ENCODE measurements at places on chromosomes 4 and X.

- no peak for DNase-seq
Observed at GRCh38 chr4:15385928-15386327, 41.9 kb upstream of the C1QTNF7 start.

DNA sequence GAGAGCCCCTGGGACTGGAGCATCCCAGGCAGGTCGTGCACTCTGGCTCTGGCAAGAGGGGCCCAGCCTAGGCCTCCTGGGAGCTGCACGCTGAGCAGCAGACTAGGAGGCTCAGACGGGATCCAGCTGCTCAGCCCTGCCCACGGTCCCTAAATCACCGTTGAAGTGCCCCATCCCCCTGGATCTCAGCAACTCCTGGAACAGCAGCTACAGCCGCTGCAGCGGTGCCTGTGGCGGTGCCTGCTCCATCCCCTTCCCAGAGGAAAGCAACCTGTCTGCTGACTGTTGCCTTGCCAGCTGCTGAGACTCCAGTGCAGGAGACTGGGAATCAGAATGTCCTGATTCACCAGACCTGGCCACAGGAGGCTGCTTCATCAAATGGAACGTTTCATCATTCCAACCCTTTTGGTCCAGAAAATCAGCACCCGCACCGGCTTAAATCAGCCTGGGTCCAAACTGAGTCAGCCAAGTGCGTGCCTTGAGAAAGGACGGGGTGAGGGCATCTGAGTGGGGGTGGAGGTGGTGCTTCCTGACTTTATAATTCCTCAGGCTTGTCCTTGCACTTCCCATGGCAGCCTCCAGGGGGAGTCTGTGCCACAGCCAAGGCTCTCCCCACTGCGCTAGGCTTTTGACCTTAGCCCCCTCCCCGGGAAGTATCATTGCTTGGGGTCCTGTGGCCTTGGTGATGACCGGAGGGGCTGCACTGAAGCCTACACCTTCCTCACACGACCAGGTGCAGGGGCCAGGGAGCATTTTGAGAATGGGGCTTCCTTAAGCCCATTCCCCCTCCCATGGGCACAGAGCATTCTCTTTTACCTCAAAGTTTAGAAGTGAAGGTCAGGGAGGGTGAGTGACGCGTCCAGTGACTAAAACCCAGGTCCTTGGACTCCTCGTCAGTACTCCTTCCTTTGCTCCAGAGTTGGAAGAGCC lies 6.5 kb downstream of the ZNF185 start:
- peak; percentile 83 for DNase-seq

- DNase-seq = no peak
Observed at GRCh38 chrX:114580336-114580735, 3.5 kb upstream of the HTR2C start.

- no peak for DNase-seq
Observed at GRCh38 chrX:37906357-37906756, 59.0 kb upstream of the DYNLT3 start.

DNA sequence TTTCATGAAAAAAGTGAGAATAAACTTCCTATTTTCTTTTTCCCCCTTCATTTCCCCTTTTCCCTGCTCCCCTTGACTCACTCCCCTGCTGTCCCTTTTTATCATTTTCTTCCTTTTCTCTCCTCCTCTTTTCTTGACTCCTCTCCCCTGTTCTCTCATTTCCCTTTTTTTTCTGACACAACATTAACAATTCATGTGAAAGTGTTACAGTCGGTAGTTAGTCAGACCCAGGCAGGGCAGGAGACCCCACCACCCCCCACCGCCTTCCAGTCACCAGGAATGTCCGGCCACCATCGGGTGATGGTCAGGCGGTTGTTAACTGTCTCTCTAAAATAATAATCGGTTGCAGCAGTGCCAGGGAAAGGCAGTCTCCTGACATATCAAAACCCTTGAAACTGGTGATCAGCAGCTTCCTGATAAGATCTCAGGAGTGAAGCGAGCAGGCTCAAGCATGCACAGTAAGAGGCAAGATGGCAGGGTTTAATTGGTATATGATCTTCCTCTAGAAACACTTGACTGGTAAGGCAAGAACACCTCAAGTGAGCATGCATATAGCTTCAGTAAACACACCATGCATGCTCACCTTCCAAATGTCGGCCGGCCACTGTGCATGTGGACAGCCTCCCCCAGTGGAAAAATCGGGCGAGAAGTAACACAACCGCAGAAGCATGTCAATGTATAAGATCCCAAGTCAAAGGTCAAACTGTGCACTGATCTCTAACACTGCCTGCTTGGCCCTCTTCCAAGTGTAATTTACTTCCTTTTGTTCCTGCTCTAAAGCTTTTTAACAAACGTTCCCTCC lies 191.4 kb downstream of the NDST4 start:
- DNase-seq = no peak

- DNase-seq = no peak
Observed at GRCh38 chr4:95066050-95066449, 308.3 kb downstream of the BMPR1B start.

DNA sequence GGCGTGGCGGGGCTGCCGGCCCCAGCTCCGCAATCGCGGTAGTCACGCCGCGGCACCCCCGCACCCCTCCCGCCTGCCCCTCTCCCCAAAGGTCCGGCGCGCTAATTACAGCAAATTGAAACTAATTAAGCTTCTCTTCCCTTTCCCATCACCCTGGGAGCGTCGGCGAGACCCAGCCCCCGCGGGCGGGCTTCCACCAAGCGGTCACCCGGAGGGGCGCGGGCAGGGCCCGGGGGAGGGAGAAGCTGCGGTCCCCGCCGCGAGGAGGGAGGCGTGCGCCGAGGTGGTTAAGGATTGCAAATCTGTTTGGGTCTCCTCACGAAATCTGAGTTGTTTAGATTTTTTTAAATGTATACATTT lies 13.1 kb downstream of the ARX start:
- no peak for DNase-seq

- no peak for DNase-seq
Observed at GRCh38 chrX:22795671-22796070, 204.1 kb upstream of the DDX53 start.

- DNase-seq = peak; percentile 37
Observed at GRCh38 chr4:137125011-137125410, 407.3 kb downstream of the PCDH18 start.

DNA sequence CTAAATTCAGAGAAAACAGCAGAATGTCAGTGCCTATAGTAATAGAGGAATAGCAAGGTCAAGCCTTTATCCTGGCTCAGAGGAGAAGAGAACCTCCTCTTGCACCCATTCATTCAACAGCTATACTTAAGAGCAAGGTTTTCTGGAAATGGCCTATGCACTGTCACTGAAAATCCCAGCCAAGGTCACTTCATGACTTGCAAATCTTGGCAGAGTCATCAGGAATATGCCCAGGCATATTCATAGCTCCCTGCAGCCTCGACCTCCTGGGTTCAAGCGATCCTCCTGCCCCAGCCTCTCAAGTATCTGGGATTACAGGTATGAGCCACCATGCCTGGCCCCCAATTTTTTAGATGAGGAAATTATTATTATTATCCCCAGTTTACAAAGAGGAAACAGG lies 35.8 kb upstream of the NOCT start:
- DNase-seq = no peak

GRCh38 chrX:40298572-40299479 lies 201.1 kb upstream of the BCOR start:
- DNase-seq = no peak

DNA sequence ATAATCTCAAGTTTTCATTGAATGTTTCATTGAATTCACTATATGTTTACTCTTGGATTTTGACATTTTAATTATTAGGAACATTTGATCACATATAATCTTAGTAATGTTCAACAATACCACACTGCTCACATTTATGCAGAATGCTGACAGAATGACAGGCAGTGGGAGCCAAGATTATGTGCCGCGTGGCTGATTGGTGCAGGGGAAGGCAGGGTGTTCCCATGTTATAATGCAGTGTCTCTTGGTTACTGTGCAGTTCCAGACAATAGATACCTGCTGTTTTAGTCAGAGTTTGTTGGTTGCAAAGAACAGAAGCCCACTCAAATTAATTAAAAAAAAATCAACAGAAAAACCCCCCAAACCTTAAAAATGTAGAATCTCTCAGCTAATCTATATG lies 33.0 kb downstream of the FHIP1A start:
- DNase-seq = no peak

- DNase-seq = no peak
Observed at GRCh38 chrX:66634272-66634671, 4.6 kb downstream of the EDA2R start.

DNA sequence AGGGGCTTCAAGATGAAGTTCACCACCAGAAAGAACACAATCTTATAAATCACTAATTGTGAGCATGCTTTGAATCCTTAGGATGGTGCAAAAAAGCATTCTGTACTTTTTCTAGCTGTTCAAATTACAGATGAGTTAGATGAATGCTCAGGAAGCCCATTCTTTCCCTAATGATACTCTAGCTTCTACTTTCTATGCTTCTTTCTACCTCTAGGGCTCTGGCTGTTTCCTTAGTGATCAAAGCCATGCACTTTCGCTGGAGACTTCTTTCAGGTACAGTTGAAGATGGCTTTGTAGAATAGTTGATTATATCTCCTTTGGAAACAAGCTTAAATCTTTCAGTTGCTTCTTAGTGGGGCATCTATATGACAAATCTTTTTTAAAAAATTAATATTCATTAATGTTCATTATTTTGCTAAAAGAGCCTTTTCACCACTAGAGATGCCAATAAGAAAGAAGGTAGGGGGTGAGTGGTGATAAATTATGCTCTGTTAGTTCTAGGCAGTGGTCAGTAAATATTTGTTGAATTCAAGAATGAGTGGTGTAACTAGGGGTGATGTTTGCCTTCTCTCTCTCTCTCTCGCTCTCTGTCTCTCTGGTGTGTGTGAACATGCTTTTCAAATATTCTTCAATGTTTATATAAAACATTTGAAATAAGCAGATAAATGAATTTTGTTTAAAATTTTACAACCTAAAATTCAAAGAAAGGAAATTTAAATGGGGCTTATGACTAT lies 169.4 kb downstream of the GLUD2 start:
- no peak for DNase-seq

DNA sequence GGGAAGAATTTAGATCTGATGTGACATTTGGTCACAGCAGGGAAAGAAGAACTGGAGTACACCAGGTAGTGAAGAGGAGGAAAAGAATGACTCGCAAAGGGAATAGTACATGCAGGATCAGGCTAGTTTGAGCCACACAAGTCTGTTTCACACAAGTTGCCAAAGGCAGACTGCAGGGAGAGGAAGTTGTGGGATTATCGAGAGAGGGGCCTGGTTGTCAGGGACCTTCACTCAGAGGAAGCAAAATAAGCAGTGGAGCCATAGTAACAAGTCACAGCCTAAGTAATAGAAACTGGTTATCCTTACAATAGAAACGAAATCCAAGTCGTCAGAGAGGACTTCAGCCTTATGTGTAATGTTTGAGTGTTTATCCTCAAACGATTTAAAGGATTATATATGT lies 316.7 kb upstream of the HTR2C start:
- DNase-seq = no peak

GRCh38 chr4:167443841-167444240 lies 209.5 kb upstream of the SPOCK3 start:
- no peak for DNase-seq

DNA sequence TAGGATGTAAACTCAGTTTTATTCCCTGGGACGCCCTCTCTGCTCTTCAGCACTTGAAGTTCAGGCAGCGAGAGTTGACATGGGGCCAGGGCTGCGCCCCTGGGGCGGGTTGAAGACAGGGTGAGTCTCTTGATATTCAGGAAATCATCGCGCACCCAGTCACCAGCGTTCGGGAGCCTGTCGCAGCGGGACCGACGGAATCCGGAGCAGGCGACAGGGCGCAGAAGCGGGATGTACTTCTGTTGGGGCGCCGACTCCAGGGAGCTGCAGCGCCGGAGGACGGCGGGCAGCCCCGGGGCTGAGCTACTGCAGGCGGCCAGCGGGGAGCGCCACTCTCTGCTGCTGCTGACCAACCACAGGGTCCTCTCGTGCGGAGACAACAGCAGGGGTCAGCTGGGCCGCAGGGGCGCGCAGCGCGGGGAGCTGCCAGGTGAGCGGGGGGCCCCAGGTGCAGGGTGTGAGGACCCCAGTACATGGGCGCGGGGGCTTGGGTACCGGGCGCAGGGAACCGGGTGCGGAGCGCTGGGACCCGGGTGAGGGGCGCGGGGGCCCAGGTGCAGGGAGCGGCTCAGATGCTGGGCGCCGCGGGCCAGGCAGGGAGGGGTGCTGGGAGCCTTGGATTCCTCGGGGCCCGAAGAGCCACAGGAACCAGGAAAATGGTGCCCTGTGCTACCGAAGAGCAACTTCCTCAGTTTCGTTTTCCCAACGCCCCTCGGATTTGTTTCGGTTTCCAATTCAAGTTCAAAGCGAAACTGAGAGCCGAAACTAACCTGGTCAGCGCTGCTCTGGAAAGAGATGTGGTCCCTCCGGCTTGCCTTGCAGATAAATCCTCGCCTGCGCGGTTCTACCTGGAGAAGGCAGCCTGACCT lies at the start of gene HERC6:
Gene HERC6, plus strand, starts transcription at position 162 of the 869 bp plus-strand sequence. Its CDS starts 70 bp downstream, at position 232.
- peak; percentile 81 for DNase-seq

DNA sequence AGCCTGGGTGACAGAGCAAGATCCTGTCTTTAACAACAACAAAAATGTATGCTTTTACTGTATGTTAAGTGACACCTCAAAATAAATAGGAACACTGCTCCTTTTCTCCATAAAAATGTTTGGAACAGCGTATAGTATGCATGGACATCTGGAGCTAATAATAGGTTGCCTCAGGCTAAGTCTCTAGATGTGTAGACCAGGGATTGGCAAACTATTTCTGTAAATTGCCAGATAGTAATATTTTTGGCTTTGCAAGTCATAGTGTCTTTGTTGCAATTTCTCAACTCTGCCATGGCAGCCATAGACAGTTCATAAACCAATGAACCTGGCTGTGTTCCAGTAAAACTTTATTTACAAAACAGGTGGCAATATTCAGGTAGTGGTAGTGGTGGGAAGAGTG lies 76.6 kb upstream of the CBLL2 start:
- no peak for DNase-seq

- DNase-seq = no peak
Observed at GRCh38 chrX:26580021-26580420, 364.1 kb downstream of the MAGEB5 start.

DNA sequence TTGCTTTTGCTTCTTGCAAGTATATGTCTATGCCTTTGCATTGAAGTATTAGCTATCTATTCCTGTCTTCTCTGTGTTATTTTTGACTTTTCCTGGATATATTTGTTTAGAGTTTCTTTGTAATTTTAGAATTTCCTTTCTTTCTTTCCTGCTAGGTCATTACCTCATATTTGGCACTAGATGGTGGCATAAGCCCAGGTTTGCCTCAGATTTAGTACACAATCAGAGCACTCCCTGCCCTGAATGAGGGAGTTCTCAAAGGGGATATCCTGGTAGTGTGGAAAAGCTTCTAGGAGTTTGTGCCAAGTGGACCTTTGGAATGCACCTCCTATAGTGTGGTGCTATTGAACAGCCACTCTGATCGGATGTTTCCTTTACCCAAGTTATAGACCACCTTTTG lies 181.6 kb downstream of the UGT8 start:
- DNase-seq = no peak

- DNase-seq = no peak
Observed at GRCh38 chr4:10622728-10623127, 61.8 kb downstream of the CLNK start.

DNA sequence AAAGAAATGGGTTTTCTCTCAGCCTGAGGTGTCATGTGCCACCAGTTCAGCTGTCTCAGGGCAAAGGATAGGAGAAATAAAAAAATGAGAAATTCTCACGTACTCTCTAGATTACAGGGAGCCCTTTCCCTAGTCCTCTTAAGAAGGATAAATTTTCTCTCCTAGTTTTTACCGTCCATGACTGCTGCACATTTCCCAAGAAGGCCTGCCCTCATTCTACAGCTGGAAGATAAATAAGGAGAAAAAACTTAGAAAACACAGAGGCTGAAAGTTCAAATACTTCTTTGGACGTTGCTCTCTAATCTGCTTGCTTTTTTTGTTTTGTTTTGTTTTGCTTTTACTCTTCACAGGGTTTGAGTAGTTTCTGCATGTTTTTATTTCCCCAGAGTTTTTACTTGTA lies 211.9 kb downstream of the DCAF12L2 start:
- no peak for DNase-seq

- DNase-seq = no peak
Observed at GRCh38 chrX:9048801-9049200, 14.9 kb upstream of the FAM9B start.
